ENCODE measurements at places on chromosomes 5 and 9.

GRCh38 chr5:43065387-43065947 is 25.3 kb upstream of the ANXA2R start:
- DNase-seq, result peak; percentile 31

- no peak for DNase-seq
Measured at GRCh38 chr9:131748411-131748955, 8.6 kb upstream of the RAPGEF1 start.

DNA sequence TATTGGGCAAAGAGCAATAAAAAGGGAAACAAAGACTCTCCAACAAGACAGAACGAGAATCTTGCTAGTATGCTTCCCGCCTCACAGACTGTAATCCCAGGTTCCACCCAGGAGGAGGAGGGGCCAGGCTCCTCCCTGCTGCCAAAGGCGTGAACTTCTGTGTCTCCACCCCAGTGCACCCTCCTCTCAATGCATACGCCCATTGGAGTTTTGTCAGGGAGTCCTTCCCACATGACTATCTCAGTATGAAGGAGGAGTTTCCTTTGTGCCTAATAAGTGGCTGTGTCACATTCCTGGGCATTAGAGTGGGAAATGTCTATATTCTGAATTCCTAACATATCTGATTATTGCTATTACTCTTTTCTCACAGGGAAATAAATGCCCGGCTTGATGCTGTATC is 106.4 kb upstream of the DHFR start:
- DNase-seq, result no peak

GRCh38 chr9:99270491-99270890 is 48.4 kb downstream of the SEC61B start:
- no peak for DNase-seq

GRCh38 chr5:177494346-177495195 is 2.8 kb downstream of the PDLIM7 start:
- DNase-seq, result peak; percentile 55

- DNase-seq, result no peak
Measured at GRCh38 chr9:110146373-110146772, 61.6 kb downstream of the C9orf152 start.

DNA sequence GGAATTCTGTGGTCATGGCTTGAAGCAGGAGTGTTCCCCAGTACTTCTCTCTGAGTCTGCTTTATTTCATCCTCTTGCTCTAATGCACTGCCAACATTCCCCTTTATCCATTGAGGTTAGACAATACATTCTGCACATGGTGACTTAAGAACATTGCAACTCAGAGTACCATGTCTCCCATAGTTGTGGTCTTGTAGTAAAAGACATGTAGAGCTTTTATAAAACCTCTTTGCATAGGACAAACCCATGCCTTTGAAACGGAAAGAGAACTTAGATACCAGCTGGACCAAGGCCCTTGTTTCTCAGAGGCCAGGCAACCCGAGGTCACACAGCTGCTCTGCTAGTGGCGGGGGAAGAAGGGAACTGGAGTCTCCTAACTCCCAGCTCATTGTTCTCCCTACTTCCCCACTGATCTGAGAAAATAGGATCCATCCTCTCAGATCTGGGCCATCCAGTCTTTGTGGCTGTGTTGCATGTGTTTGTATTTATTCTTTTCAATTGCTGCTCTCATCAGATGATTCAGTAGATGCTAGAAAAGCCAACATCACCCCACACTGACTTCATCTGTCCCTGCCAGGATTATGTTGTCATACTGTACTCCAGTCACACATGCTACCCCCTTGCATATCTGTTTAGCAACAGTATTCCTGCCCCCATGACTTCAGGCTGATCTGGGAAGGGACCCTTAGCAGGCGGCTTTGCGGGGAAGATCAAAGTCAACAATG is 236.9 kb downstream of the SAXO1 start:
- DNase-seq, result no peak

- no peak for DNase-seq
Measured at GRCh38 chr9:33465096-33465495, 8.6 kb downstream of the NOL6 start.

DNA sequence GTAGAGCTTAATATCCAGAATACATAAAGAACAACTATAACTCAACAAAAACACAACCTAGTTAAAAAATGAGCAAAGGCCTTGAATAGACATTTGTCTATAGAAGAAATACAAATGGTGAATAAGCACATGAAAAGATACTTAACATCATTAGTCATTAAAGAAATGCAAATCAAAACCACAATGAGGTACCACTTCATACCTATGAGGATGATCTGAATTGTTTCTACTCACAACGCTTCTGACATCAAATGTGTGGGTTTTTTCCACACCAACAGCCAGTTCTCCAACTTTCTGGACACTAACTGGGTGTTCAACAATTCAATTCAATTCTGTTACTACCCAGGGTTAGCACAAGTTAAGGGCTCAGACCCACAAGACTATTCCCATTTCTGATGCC is 22.0 kb downstream of the SREK1IP1 start:
- no peak for DNase-seq

DNA sequence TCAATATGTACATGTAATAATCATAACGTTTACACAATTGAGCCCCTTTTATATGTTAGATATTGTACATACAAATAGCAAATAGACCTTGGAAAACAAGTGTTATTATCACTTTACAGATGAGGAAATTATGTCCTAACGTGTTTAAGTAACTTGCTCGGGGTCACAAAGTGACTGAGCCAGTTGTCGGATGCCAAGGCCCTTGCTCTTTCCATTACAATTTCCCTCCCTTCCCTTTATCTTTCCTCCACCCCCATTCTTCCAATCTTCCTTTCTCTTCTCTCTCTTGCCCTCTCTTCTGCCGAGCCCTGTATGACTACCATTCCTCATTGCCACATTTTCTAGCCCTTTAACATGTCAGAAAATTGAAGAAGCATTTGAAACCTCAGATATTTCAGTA is 34.4 kb upstream of the RAD23B start:
- DNase-seq, result no peak

- DNase-seq, result no peak
Measured at GRCh38 chr5:26329562-26330189, 708.7 kb downstream of the CDH9 start.

- DNase-seq, result no peak
Measured at GRCh38 chr5:116785106-116785505, 210.5 kb upstream of the SEMA6A start.

GRCh38 chr9:2153630-2154217 is 138.6 kb downstream of the SMARCA2 start:
- no peak for DNase-seq

DNA sequence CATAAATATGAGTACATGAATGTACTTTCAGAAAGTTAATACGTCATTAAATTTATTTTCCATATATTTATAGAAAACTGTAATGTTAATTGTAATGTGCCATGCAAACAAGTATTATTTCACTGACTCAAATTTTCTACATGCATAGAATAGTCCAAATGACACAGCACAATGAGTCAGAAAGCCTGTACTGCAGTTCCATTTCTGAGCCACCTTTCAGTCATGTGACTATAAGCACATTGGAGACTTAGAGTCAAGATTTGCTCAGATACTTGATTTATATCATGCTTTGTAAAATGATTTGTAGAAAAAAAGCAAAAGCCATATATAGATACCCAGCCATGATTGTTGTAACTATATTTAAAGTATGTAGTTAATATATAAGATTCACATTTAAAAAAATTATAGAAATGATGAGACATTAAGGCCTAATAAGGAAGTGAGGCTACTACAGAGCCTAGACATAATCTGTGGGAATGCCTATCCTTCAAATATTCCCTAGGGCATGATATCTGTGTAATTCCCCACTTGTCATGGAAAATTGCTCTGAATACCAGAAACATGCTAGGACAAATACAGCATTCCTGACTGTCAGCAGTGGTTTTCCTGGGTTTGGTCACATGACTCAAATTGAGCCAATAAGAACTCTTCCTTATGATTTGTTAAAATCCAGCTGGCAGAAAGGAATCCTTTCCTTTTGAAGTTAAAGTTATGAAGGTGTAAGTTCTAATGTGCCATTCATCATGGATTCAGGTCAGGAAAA is 50.0 kb downstream of the PTPRD start:
- no peak for DNase-seq

DNA sequence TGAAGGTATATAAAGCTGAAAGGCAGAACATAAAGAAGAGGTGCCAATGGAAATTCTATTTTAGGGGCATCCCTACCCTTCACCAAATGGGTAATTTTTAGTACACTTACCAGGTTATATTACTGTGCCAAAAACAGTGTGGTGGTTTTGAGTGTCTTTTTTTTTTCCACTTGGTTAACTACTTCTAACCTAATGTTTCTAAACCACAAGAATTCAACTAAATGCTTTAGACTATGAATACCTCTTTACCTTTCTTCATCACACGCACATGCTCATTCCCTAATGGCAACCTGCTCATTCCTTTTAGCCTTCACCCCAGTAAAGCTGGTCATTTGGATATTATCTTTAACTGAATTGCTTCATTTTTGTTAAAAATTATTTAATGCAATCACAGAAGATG is 215.6 kb downstream of the PIK3R1 start:
- DNase-seq, result no peak
